Prostate gland (tissue), 2 donors: ENCODE measurements at places on chromosomes 7 and 10.

- DNase-seq = peak; percentile 44
Measured at GRCh38 chr7:4661871-4662270, 20.2 kb upstream of the FOXK1 start.

GRCh38 chr10:23095966-23096801 lies 805 bp downstream of the MSRB2 start:
- peak; percentile 53 for DNase-seq

DNA sequence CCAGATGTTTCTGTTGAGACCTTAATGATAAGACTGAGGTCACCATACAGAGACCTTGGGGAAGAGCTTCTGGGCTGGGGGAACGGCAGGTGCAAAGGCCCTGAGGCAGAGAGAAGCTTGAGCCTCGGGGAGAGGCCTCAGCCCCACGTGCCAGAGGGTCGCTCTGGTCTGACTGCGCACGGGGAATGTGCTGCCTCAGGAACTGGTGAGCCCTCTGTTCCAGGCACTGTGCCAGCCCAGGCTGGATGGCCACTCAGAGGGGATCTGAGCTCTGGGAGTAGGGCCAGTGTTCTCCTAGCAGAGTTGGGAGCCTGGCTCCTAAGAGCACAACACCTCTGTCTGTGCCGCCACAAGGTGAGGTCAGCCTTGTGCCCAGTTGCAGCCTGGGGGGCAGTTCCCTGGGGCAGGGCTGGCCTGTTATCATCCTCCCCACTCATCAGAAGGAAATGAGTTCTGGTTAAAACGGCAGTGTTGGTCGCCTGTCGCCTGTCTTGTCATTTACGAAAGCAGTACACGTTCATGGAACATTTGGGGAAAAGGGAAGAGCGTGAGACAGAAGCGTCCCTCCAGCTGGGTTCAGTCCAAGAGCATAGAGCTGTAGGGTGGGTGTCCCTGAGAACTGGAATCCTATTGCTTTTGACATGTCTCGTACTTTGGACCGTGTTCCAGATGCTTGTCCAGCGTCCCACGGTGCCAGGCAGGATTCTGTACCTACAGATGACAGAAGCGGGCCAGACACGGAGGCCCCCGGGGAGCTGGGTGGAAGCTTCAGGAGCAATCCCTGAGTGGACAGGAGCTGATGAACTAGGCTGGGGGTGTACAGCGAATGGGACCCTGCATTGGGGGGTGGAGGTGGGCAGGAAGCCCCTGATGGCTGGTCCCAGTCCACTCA lies 4.3 kb downstream of the TTYH3 start:
- DNase-seq = no peak

DNA sequence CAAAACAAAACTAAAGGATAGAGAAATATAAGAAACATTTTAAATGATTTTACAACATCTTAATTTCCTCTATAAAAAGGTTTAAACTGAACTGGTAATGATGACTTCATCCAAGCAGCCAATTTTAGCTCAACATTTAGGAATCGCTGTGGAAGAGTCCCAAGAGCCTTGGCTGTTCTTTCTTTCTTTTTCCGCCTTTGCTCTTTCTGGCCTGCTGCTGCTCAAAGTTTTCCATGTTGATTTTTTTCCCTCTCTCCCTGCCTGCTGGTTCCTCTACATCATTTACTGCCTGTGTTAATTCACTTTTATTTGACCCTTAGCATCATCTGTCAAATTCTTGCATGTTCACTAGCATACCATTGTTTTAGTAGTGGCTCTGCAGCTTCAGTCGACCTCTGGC lies 146.9 kb downstream of the EVX1 start:
- no peak for DNase-seq

DNA sequence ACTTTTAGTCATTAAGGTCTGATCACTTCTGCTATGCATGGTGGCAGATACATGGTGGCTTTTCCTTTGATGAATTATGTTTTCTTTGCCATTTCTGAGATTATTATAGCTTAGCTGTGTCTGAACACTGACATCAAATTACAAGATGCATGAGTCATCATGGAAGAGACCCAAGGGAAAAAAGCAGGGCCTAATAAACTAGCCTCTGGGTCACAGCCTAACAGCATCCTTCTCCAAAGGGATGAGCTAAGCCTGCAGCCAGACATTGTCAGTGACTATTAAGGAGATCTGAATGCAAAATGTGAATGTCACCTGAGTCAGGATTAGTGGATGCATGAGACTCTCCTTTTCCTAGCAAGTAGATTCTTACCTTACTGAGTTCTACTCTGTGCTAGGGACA lies 19.1 kb upstream of the OGDHL start:
- no peak for DNase-seq

GRCh38 chr7:93992421-93993110 lies 11.6 kb downstream of the BET1 start:
- no peak for DNase-seq

GRCh38 chr7:144759653-144760052 lies 76.2 kb downstream of the TPK1 start:
- no peak for DNase-seq

DNA sequence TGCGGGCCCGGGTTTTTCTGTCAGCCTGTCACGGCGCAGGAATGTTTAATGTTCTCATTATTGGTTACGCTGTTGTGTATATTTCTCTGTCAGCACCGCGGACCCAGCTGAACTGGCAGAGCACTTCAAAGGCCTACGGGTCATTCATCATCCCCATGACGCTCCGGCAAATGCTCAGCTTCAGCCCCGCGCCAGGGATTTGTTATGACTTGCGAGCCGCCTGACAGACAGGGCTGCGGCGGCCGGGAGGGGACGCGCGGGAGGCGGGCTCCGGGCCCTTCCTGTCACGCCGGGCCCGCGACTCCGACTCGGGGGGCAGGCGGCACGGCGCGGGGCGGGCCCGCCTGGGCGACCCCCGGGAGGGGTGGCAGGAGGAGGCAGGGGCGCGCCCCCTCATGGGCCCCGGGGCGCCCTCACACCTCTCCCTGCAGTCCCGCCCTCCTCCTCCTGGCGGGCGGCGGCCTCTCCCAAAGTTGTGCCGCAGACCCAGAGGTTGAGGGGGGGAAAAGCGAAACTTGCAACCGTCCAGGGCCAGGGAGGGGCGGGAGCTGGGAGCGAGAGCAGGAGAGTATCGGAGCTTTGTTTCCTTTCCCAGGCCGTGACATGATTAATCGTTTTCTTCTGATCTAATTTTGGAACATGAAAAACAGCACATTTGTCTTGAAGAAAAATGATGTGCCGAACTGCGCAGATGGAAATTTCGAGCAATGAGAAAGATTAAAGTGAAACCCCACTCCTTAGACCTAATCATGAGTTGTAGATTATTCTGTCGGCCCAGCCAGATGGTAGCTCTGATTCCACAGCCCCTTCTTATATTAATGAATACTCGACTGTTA lies 59.3 kb upstream of the COMTD1 start:
- peak; percentile 94 for DNase-seq
